NCI-H526 (cell line): ENCODE measurements at places on chromosomes 4 and X.

DNA sequence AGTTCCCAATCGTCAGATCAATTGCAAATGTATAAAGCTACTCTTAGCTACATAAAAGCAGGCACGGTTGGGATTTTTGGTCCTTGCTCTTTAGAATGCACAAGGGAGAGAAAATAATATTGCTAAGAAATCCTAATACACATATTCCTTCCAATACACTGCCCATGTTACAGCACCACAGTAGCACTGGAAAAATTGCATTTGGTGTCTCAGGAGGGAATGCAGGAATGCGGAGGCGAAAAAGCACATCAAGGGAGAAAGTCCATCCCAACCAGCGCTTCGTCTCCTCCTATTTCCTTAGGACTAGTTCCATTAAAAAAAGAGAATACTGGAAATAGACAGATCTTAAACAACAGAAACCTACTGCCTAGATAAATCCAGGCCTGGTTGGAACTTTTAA lies 23.9 kb downstream of the ADGRA3 start:
- DNase-seq, result no peak

- peak; percentile 80 for DNase-seq
These were observed at the start of gene SLIT2 for GRCh38 chr4:20251796-20252655. Gene SLIT2 (plus strand): TSS chr4:20251905. CDS start chr4:20253816, 1,911 bp downstream.

DNA sequence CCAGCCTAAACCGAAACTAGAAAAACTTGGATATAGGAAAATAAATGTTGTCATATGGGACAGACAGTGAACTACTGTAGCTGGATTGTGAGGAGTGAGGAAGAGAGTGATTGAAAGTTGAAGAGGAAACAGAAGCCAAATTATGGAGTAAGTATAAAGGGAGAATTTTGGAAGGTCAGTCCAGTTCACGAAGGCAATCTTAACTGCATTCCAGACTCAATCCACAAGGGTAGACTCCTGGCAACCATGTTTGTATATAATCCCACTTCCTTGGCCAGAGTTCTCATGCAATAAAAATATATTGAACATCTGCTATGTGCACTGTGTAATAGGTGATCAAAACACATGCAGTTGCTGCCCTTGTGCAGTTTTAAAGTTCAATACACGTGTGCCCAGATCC lies 58.6 kb upstream of the CAMK2D start:
- no peak for DNase-seq

- DNase-seq, result no peak
These were observed 35.7 kb downstream of the PACRGL start for GRCh38 chr4:20735931-20736330.

GRCh38 chr4:172584816-172585215 lies 583.8 kb upstream of the GALNT7 start:
- DNase-seq, result no peak

- no peak for DNase-seq
These were observed 19.5 kb downstream of the RELL1 start for GRCh38 chr4:37666625-37667071.

- DNase-seq, result no peak
These were observed 37.5 kb downstream of the SMIM20 start for GRCh38 chr4:25951390-25951952.

DNA sequence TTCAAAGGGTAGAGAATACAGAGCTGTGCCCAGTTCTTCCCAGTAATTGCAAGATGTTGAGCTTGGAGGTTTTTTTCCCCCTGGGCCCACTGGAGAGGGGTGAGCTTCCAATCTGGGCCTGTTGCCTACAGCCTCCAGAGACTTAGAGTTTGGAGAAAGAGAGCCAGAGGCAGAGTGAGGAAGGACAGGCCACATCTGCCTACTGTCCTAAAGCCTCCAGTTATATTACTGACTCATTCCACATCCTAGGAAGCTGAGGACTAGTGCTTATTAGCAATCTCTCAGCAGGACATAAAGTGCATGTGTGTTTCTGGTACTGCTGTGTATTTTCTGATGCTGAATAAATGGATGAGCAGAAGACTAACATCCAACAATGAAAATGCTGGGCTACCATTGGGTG lies 181.0 kb upstream of the MAMLD1 start:
- no peak for DNase-seq

DNA sequence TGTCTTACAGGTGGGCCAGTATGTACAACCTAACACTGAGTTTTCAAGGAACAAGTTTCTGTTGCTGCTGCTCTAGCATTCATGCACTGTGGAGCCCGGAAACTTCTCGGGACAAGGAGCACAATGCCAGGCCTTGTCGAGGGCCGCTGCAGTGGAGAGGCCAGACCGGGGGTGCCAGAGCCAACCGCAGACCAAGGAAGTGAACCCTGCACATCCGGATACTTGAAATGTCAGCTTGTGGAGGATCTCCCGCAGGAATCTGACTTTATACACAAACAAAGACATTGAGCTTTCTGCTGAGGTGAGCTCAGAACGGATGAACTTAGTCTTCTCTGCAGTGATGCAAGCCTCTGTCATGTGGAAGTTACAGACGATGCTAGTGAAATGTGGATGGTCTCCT lies 99.5 kb downstream of the ZNF827 start:
- no peak for DNase-seq

DNA sequence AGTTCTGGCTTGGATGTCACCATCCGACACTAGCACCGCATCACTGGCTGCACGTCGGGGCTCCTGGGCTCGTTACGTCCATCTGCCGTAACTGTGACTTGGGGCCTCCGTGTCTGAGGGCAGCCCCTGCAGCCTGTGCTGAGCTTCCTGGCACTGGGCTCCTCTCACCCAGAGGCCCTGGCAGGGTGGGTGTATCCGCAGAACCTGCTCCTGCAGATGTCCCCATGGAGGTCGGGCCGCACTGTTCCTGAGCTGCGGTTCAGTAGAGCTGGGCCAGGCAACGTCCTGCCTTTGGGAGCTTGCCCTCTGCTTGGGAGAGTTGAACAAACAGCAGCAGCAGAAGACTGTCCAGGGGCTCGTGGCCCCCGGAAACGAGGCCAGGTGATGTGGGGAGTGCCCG lies 71.4 kb downstream of the RGS12 start:
- no peak for DNase-seq

DNA sequence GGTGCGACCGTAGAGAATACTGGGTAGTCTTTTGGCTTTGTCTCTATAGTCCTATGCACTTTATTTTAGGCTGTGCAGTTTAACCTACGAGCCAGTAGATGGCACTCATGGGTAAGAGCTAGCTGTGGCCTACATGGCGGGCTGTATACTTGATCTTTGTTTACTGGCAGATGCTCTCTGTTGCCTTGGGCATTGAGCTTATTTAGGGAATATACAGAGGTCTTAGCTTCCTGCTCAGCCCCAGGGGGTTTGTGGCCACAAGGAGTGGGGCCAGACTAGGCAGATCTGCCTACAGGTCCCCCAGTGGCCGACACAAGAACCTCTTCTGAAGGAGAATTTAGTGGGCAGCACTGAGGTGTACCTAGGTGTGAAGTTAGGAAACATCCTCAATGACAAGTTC lies 227.6 kb upstream of the HDX start:
- peak; percentile 5 for DNase-seq

DNA sequence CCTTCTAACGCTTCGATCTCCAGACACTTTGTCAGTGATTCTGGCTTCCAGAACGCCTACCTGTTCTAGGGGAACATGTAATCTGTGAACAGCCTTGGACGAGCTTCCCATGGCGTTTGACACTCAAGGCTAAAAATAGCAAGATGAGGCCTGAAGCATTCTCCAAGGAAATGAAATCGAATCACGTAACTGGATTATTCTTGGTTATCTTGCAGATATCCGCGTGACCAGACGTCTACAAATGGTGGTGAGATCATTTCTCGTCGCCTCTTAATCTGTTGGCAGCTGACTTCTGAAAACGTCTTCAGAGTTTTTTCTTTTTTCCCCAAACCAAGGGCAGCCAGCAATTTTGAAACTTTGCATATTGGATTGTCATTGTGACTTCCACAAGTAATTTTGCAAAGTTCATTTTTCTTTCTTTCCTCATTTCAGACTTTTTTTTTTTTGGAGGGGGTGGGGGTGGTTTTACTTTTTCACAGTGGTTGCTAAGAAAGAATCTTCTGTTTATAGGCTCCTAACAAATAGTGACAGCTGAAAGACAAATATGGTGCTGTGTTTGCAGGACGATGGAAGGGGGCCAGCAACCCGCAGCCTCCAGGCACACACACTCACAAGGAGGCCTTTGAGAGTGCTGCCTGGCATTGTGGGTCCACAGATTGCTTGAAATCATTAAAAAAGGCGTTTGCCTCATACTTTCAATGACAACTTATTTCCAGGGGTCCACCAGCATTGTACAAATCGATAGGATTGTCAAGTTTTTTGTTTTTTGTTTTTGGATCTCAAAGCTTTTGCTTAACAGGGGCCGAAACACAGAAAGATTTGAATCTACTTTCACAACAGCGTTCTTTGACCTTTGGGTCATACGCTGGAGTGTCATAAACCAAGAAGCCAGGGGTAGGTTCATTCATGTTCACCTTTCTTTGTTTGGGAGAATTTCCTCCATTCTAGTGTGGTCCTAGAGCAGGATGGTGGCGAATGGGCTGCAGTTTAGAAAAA lies 32.4 kb upstream of the PDLIM3 start:
- no peak for DNase-seq

DNA sequence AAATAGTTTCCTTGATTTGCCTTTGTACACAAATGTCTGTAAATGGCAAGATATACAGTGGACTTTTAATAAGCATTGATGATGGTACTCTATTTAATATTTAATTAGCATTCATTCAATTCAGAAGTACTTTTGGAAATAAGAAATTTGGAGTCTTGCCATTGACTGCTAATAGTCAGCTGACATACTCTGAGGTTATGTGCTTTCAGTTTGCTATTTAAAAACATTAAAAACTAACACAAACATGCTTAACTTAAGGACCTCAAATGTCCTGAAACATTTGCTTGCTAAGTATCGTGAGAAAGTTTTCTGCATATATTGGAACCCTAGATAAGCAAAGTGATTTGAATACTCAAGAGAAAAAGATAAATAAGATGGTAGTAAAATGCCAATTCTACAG lies 64.6 kb downstream of the REELD1 start:
- DNase-seq, result no peak

- DNase-seq, result no peak
These were observed 22.2 kb downstream of the XG start for GRCh38 chrX:2774057-2774456.

DNA sequence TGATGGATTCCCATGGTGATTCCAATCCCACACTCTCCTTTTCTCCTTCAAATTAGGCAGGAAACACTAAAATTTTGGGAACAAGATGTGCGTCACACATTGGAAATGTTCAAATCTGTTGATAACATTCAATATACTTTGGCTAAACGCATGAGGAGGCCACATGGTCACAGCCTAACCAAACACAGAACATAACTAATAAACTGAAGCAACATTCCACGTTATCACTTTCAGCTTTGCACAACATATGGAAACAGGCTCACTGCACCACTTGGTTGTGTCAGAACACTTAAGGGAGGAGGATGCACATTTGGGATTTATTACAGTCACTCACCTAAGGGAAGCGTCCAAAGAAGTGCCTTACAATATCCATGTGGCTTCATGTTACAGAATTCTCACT lies 4.7 kb downstream of the SH3RF1 start:
- no peak for DNase-seq

DNA sequence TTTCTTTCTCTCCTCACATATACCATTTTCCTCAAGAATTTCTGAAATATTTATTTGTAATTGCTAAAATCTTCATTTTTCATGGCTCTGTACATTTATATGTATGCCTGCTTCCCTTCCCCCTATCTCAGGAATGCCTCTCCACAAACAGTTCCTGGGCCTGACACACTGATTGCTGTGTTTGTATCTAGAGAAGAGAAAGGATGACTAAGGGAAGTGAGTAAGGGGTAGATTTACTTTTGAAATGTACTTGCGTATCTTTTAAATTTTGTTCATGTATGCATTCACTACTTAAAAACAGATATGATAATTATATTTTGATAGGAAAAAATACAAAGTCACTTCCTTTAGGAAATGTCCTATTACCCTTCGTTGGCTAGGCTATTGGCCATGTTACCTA lies 790.8 kb downstream of the PCDH18 start:
- DNase-seq, result no peak

DNA sequence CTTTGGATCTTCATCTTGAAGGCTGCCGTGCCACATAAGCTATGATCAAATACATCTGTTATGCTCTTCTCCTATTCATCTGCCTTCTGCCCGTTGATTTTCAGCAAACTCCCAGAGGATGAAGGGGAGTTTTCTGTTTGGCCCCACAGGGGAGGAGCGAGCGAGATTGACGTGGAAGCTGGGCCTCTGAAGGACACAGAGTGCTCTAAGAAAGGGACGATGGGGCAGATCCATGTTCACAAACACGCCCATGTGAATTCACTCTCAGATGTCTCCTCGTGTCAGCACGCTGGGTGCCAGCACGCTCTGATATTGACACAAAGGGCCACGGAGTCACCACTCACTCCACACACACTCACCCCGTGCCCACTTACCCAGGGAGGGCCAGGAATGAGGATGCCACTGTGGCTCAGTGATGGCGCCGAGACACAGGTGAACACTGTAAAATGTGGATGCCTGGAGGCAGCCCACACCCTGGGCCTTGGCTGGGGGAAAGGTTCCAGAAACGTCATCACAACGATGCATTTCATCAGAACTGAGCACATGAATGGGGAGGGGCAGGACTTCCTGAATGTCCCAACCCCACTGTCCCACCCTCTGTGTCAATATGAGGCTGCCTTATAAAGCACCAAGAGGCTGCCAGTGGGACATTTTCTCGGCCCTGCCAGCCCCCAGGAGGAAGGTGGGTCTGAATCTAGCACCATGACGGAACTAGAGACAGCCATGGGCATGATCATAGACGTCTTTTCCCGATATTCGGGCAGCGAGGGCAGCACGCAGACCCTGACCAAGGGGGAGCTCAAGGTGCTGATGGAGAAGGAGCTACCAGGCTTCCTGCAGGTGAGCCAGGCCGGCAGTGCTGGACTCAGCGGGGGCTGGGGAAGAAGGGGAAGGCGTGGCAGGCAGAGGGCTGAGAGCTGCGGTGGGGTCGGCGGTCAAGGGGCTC lies at the start of gene S100P:
Gene S100P, plus strand, starts transcription at position 648 of the 946 bp plus-strand sequence. Its CDS starts 55 bp downstream, at position 703.
- DNase-seq, result no peak

- no peak for DNase-seq
These were observed 37.1 kb downstream of the SRPX start for GRCh38 chrX:38183596-38183995.

- DNase-seq, result no peak
These were observed 1324.2 kb downstream of the TECRL start for GRCh38 chr4:63085091-63085490.

DNA sequence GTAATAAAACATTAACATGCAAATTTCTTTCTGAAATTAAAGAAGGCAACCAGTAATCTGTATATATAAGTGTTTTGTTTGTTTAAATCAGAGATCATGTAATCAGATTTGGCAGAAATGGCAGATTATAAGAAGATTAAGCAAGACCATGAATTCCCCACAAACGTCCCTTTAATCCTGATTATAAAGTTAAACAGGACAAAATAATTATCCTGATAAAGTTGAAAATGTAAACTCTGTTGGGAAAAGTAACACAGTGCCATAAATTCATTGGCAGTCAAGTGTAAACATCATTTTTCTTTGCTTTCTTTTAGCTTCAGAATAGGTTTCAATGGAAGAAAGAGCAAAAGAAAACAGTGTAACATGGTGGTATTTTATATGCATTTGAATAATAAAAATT lies 256.3 kb downstream of the KCNIP4 start:
- DNase-seq, result no peak

- no peak for DNase-seq
These were observed 25.8 kb downstream of the SLC7A11 start for GRCh38 chr4:138216272-138216867.

GRCh38 chr4:66728280-66728679 lies 817.0 kb downstream of the CENPC start:
- no peak for DNase-seq

- no peak for DNase-seq
These were observed 494.5 kb downstream of the CFAP47 start for GRCh38 chrX:36414056-36414455.

GRCh38 chrX:36804066-36804465 lies 204.1 kb upstream of the FAM47C start:
- DNase-seq, result no peak

- no peak for DNase-seq
These were observed 43.8 kb upstream of the WDR1 start for GRCh38 chr4:10160281-10160856.
